ENCODE measurements at places on chromosomes 16 and 17.
A peak's percentile ranks its signal among the peaks of the same experiment; 100 is the strongest.

DNA sequence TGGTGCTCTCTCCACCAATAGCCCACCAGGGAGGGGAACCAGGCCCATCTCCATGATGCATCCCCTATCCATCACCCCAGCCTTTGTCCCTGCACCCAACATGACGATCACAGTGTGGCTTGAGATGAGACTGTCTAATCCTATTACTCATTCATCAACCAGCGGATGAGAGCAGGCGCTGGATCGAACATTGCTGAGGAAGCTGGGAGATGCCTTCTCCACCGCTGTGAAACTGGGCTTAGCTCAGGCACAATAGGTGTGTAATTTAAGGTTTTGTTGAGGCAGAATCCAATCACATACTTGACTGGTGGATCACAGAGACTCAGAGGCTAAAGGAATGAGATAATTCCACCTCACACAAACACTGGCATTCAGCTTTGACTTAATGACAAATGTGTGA, 64.6 kb upstream of the IRX3 start:
- DNase-seq = no peak

GRCh38 chr17:74218436-74218835, 5.1 kb downstream of the TTYH2 start:
- no peak for DNase-seq

GRCh38 chr17:69231521-69231920, 2.9 kb upstream of the ABCA10 start:
- DNase-seq = no peak

- no peak for DNase-seq
Observed at GRCh38 chr16:74627506-74628220, 20.7 kb upstream of the GLG1 start.

DNA sequence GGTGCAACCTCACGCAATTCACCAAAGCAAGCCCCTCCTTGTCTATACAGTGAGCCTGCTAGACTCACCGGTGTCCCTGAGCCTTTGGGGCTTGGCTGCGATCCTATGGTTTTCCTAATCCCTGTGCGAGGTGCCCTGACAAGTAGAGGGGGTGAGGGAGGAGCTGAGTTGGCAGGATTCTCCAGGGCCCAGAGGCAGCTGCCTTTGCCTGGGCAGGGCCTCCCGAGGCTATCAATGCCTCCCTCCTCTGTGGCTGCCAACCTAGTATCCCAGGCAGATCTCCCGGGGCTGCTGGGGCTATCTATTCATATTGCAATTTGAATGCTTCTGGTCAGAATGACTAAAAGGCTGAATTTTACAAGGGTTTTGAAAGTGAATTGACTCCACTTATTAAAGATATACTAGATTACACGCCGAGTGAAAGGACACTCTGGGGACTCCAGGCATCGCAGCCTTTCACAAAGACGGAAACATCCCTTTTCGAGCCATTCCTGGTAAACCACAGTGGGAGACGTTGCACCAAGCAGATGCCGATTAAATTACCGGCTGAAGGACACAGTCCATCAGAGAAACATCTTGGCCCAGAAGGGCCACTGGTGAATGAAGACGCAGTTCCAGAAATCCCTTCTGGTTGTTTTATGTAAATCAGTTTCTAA, 11.3 kb upstream of the PITPNM3 start:
- no peak for DNase-seq

DNA sequence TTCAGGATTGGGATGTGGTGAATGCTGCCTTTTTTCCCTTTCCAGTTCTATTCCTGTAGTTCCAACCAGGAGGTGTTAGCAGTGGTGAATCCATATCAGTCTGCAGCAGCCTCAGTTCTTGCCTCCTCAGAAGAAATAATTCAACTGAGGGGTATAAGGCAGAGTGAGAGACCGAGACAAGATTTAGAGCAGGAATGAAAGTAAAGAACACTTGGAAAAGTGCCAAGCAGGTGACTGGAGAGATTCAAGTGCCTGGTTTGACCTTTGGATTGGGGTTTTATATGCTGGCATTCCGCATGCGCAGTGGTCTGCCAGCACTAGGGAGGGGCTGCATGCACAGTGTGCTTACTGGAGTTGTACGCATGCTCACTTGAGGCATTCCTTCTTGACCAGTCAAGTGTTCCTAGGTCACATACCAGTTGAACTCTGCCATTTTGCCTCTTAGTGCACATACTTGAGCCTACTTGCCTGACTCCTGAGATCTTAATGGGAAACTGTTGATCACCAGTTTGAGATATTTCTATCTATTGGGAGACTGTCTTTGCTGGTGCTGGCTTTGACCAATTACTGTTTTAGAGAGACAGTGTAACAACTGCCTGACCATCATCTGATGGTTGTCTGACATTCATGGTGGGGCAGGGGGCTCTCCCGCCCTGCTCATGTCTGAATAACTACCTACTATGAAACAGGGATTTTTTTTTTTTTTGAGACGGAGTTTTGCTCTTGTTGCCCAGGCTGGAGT, 680 bp upstream of the CCL15 start:
- no peak for DNase-seq

DNA sequence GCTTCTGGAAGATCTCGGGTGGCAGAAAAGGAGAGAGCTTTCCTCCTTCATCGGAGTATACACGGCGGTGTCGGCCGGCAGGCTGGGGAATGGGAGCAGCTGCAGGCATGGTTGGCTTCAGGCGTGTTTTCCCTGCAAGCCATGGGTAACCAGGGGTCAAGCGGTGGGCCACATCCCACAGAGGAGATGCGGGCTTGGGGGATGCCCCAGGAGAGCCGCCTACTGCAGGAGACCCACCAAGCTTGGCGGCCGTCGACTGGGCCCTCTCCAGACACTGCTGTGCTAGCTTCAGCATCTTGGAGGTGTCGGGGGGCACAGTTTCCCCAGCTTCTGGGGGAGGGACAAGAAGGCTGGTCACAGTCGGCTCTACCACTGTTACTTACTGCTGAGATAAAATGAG, 4.2 kb downstream of the VPS9D1 start:
- DNase-seq = no peak

DNA sequence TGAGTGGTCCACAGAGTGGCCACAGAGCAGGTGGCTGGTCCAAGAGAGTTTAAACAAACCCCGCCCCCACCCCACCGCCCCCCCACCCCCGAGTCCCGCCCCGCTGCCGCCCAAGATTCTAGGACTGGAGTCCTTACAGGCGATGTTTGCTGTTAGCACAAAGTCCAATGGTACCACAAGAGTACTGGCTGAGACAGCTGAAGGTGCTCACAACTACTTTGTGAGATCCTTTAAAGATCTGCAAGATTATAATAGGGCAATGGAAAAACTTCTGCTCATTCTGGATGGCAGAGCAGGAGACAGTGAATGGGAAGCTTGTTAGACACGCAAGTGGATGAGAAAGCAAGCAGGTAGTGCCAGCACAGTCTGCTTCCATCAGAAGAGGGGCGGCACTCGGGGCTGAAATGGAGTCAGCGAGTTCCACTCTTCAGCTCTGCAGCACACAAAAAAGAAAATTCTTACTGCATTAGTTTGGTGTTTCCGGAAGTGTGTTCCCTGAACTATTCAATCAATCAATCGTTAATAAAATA, 4.7 kb upstream of the TEKT3 start:
- no peak for DNase-seq

GRCh38 chr17:50026837-50027171, 29.1 kb upstream of the ITGA3 start:
- DNase-seq = peak; percentile 85

DNA sequence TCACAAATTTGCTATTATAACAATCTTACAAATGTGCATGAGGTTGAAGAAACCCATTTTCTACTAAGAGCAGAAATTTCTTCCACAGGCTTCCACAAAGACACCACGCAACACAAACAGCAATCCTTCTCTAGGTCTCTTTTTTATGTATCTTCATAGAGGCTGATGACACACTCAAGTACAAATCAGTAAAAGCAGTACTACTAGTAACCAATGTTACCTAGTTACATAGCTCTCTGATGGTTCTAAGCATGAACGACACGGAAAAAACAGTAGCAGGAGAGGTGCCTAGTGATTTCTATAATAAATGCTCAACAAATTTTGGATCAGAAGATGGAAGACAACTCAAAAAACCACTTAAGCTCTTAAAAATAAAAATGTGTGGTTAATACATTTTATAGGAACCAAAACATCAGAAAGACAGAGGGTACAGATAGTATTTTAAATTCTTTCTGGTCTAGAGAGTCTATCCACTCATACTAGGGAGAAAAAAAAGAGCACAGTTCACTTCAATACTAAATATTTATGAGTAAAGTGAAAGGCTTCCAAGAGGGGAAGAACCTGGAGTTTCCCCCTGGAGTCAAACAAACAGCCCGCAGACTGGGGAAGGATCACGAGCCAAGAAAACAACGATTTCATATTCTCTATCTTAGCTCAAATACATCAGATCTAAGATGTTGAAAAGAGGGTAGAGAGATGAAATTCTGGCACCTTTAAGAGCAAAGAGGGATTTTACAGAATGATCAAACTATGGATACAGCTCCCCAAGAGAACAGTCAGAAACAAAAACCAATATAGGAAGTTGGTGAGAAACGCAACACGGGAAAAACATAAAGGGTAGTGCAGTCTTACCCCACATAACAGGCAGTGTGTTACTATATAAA, 40.2 kb downstream of the SMG6 start:
- DNase-seq = peak; percentile 50

DNA sequence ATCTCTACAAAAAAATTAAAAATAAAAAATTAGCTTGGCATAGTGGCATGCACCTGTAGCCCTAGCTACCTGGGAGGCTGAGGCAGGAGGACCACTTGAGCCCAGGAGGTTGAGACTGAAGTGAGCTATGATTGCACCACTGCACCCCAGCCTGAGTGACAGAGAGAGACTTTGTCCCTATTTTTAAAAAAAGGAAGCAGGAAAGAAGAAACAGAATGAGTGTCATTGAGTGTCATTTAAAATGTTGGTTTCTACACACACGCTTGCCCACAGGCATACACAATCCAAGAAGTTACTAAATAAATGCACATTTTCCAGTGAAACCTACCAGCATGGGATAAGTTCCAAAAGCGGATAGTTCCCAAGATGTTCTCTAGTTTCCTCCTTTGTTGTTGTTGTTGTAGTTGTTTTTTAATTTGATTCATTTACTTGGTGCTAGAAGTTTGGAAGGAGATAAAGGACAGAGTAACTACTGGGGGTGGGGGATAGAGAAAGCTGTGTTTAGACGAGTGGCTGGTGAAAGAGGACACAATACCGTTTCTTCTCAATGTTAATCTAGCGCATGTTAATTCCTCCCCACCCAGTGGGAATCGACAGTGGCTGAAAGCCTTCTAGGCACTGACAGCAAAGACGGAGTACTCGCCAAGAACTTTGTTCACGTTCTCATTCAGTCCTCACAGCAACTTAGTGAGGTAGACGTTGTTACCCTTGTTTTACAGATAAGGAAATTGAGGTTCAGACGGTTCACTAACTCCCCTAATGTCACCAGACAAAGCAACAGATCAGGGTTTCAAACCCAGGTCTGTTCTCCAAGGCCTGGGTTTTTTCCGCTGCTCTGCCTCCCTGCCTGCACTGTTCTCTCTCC, 17.3 kb downstream of the MRPS23 start:
- no peak for DNase-seq

DNA sequence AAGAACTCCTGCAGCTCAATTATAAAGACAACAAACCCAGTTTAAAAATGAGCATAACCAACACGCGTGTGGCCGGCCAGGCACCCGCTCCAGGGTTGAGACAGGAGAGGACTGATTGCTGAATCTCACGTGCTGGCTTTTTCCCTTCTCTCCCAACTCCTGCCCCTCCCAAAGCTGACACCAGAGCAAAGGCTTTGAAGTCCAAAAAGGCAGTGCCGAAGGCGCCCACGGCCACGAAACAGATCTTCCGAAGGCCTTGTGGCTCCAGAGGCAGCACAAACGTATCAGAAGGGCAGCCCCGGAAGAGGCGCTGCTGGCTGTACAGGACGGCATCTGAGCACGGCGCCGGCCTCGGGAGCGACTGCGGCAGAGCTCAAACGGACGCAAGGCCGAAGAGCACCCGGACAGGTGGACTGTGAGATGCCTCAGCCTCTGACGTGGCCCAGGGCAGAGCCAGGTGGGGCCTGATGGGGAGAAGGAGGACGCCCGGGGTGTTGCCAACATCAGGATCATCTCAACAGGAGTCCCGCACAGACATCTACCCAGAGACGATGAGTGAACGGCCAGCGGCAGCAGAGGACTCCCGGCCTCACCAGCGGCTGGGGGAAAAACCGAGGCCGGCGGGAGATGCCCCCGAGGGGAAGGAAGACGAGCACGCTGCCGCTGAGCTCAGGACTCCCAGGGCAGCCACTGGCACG, 10.5 kb downstream of the CLCN7 start:
- DNase-seq = no peak

GRCh38 chr16:10616756-10617640, 36.6 kb upstream of the EMP2 start:
- no peak for DNase-seq

DNA sequence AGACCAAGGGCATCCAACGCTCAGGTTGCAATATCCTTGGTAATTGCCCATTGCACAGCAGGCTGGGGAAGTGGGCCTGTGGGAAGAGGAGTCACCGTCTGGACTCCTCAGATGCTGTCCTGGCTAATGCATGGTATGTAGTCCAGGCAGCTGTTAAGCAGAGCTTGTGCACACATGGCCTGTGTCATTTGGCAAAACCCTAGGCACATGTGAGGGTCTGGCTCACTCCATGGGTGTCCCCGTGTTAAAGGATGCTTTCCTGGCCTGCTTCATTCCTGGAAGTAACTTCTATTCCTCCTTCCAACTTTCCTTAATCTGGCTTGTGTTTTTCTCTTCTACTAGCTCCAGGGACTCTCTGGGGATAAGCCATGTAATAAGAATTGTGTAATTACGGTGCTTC, 378.0 kb upstream of the CA10 start:
- DNase-seq = no peak

DNA sequence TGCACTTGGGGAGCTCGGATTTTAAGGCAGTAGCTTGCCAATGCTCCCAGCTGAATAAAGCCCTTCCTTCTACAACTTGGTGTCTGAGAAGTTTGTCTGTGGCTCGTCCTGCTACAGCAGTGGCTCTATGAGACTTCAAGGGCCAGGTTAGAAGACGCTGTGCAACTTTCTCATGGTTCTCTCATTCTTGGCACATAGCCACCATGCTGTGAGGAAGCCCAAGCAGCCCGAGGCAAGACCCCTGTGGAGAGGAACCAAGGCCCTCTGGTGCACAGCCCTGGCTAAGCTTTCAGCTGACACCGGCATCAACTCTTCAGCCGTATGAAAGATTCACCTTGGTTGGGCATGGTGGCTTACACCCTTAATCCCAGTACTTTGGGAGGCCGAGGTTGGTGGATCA, 116.9 kb upstream of the EEF2KMT start:
- DNase-seq = no peak

- DNase-seq = no peak
Observed at GRCh38 chr16:88971371-88972097, 5.5 kb downstream of the CBFA2T3 start.

GRCh38 chr17:73192206-73192893, 505 bp upstream of the COG1 start:
- DNase-seq = peak; percentile 69

- DNase-seq = no peak
Observed at GRCh38 chr17:75090871-75091854, 3.4 kb downstream of the SLC16A5 start.

DNA sequence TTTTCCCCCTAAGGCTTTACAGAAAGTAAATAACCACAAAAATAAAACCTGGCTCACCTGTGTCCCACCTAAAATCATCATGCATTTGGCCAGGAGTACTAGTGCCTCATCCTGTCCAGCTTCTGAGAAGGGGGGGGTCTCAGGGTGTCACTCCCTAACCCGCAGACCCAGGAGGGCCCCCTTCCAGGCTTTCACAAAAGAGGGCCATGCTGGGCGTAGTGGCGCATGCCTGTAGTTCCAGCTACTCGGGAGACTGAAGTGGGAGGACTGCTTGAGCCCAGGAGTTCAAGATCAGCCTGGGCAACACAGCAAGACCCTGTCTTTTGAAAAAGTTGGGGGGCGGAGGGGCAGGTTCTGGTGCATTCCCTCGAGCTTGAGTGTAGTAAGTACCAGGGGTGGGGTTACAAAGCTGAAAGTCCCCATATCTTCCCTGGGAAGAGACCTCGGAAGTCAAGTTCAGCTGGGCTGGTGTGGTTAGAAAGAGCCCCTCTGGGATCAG, 259.3 kb downstream of the PARN start:
- no peak for DNase-seq

Measured in activated CD4-positive, alpha-beta T cell treated with anti-CD3 and anti-CD28 coated beads, Interleukin-2, Interleukin-6, amounts not matched to agents 100 ng/mL and 50 ng/mL, durations not matched to agents 16 hours and 8 hours (primary cell).